ENCODE measurements at places on chromosomes 6 and 20. TPM values are rescaled to one million over a fixed set of nuclear protein-coding genes. Genes with fewer than 3 reads are reported as not detected.

DNA sequence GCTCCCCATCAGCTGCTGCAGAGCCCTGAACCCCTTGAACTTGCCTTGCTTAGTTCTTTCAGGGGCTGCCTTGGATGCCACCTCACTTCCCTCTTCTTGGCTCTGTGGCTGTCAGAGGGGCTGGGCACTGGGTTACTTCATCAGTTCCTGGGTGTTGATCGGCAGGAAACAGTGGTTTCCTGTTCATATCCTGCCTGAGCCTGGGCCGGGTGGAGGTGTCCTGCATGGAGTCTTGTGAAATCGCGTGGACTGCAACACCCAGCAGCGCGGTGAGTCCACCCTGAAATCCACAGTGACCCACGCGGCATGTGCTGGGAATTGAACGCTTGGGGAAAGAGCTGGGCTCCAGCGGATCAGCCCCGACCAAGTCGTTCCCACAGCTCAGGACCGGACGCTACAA, 97.5 kb downstream of the CDH26 start:
- DNase-seq: no peak

DNA sequence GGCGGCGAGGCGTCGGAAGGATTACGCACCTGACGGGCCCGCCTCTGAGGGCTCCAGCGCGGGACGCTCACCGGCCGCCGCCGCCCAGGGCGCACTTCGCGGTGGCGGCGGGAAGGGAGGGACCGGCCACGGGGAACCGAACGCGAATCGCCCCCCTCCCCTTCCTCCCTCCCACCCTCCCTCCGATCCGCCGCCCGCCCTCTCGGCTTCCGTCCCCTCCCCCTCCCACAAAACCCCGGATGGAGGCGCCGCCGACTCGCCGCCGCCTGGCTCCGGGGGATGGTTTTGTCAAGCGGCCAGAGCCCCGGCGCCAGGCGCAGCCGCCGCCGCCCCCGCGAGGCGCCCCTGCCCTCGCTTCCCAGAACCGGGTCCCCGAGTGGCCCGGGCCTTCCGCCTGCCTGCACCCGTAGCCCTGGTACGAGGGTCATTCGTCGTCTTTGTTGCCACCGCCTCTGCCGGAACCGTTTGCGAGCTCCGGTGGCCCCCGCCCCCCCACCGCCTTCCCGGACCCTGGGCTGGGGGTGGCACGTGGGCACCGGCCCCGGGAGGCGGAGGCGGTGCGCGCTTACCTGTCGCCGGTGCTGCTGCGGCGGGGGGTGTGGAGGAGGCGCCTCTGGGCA, 398 bp downstream of the ZBTB2 start:
- DNase-seq: no peak

DNA sequence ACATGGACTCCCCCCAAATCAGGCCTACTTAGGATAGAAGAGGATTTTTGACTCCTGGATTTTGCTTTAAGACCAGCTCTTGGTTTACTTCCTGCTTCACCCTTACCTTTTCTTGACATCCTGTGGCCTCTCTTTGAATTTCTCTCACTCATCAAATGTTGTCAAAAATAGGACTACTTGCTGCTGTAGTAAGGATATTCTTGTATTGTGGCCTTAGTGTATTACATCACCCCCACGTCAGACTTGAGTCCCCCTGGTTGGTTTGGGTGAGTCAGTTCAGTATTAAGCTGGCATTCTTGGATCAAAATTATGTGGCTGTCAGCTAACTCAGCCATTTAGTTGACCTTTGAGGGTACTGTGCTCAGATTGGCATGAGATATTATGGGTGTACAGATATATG, 1.1 kb downstream of the TPX2 start:
- peak; percentile 67 for DNase-seq

DNA sequence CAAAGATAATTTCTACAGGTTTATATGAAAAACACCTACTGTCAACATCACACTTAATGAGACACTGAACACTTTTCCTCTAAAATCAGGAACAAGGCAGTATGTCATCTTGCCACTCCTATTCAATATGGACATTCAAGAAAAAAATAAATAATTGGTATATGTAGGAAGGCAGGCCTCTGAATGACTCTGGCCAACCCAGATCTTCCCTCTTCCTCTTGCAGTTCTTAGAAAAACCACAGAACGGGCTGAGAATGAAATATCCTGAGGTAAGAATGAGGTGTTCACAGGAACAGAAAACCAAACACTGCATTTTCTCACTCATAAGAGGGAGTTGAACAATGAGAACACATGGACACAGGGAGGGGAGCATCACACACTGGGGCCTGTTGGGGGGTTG, 1207.2 kb upstream of the CITED2 start:
- no peak for DNase-seq

The CDSN gene
- under 0.01 TPM for total RNA-seq

The NKAIN2 gene
- total RNA-seq: not detected

Measured in renal cortical epithelial cell (primary cell).